ENCODE measurements at places on chromosomes 7 and 10.

- DNase-seq, result no peak
Observed at GRCh38 chr7:56099653-56100052, 6.6 kb downstream of the CHCHD2 start.

DNA sequence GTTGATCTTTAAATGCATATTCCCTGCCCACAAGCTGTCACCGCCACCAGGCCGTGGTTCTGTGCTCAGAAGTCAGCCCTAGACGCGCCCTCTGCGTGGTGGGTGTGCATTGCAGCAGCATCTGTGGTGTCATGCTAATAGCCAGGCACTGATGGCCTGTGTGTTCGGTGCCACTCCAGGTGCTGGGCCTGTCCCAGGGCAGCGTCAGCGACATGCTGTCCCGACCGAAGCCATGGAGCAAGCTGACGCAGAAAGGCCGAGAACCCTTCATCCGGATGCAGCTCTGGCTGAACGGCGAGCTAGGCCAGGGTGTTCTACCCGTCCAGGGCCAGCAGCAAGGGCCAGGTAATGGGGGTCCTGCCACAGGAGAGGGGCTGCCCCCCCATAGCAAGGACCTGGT lies 82.5 kb upstream of the SH2B2 start:
- DNase-seq, result no peak

DNA sequence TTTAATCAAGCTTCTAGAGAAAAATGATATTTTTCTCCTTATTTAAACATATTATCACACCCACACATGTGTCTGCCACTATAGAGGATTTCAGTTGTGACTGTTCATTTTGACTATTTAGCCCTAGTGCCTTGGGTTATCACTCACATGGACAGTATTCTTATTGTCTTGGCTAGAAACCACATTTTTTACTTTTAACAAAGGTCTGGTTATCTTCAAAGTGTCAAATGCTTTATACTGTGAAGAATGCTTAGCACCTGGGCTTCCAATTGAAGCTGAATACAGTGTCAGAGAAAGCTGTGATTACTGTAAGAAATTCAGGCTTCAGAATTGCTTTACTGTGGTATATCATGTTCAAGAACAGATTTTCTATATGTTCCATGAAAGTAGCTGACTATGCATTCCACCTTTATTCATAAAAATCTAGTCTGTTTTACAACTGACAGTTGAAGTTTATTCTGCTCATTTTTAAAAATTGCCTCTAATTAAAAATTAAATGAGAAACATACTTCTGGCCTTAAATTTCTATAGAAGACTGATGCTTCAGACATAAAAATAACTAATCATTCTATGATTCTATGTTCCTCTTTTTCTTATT lies 278.6 kb downstream of the SEMA3D start:
- no peak for DNase-seq

DNA sequence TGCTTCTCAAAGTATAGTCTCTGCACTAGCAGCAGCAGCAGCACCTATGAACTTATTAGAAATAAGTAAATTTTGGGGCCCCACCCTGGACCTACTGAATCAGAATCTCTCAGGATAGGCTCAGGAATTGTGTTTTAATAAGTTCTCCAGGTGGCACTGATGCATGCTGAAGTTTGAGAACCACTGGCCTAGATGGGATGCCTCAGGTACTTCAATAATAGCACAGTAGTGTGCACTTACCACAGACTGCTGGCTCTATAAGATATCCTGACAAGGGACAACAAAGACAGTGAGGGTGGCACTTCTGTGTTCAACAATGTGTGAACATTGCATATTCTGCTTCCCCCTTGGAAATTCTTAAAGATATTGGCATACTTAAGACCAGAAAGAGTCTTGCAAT lies 64.7 kb upstream of the HABP2 start:
- no peak for DNase-seq

DNA sequence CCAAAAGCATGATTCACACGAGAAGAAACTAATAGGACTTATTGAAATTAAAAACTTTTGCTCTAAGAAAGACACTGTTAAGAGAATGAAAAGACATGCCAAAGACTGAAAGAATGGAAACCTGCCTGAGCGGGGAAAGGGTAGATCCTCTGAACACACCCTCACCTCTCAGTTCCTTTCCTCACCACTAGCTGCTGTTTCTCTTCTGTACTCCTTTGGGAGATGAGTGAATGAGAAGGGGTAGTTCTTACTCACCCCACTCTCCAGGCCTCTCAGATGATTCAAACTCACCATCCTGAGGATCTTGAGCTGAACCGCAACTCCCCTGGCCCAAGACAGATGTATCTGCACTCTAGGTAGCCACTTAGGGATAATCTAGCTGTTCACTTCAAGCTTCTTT lies 41.9 kb downstream of the IQUB start:
- no peak for DNase-seq

DNA sequence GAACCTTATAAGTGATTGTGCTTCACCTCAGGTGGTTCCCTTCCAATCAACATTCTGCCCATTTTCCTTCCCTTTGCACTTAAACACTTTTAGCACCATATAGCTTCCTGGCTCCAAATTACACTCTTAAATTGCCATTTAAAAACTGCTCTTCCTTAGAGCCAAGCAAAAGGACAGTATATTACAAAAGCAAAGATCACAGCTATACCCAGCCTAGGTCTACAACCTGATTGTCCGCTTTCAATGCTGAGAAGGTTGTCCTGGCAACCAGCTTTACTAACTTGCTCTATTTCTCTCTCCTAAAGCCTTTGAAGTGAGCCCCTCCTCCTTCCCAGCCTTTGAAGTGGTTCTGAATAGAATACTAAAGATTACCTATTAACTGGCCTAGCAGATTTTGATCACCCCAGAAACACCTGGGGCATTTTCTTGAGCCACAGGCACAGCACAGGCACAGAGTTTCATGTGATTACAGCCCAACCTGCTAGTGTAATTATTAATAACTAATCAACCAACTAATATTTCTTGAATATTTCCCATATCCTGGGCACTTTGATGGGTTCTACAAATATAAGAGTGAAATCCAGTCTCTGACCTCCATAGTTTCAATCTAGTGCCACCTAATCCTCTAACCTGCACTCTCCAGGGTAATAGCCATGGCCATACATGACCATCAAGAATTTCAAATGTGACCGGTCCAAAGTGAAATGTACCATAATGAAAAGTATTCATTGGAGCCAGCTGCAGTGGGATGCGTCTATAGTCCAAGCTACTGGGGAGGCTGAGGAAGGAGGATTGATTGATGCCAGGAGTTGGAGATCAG lies 63.6 kb upstream of the TRIM24 start:
- no peak for DNase-seq

DNA sequence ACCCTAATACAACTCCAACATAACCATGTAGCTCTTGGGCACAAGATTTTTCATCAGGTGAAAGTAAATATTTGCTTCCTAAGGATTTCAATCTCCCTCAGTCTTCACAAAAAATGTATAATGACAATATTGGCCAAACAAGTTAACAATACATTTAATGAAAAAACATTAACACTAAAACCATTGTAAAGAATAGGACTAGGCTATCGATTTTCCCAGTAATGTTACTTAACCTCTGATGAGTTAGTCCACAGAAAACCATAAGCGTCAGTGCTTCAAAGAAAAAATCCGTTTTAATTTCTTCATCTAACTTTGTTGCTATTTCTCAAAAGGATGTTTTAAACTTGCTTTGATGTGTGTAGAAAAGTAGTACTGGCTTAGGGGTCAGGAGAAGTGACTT lies 1.2 kb downstream of the ZNF33B start:
- no peak for DNase-seq

- DNase-seq, result no peak
Observed at GRCh38 chr10:57694956-57695608, 572.6 kb downstream of the IPMK start.

DNA sequence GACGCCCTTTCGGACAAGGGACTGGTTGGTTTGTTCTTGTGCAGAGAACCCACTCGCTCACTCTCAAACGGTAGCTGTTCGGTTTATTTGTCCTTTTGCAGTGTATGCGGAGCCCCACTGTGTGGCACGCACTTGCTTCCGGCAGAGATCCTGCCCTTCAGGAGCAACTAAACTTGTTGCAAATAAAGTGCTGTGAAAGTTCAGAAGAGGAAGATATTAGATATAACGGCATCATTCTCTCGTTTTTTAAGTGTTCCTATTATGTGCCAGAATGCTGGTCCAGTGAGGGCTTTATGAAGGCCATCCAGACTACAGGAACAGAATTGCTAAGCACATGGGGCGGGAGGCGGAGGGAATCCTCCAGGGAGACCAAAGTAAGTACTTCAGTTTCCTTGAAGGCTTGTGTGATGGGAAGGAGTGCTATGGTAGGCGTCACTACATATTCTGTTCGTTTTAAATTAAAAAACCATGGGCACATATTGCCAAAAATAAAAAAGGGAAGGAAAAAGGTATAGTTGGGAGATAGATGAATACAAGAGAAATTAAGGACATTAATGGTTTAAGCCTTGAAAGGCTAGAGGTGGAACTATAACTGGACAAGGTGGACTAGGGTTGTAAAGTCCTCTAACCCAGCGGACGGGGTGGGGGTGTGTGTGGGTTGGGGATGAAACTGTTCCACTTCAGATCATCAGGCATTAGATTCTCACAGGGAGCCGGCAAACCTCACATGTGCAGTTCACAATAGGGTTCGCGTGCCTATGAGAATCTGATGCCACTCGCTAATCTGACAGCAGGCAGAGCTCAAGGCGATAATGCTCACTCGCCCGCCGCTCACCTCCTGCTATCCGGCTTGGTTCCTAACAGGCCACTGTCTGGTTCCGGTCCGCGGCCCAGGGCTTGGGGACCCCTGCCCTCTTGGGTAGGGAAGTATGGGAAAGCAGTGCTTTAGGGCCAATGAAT lies 704 bp upstream of the ERLIN1 start:
- DNase-seq, result peak; percentile 96

GRCh38 chr10:32377458-32378259 lies 30.7 kb upstream of the EPC1 start:
- DNase-seq, result peak; percentile 74

GRCh38 chr10:14243221-14243620 lies 87.5 kb downstream of the FRMD4A start:
- no peak for DNase-seq

GRCh38 chr10:27529010-27529783 lies 25.1 kb downstream of the RAB18 start:
- no peak for DNase-seq

GRCh38 chr10:131085091-131085860 lies 226.2 kb downstream of the TCERG1L start:
- no peak for DNase-seq

DNA sequence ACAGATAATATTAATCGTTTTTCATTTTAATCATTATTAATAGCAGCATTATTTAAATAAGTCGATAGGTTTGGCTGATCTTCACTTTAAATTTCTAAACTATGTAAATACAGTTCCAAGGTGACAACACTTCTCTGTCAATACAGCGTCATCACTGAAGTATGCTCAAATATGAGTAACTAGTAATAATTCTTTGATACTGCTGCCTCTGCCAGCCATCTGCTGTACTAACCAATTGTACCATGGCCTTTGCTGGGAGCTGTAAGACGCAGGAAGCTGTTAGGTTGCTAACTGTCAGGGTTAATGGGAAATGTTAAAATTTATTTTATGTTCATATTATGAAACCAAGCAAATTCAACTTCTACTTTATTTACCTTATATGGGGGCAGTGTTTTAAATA lies 1650.5 kb upstream of the LRRTM3 start:
- no peak for DNase-seq

GRCh38 chr10:47412869-47413268 lies 28.8 kb upstream of the ZNF488 start:
- DNase-seq, result no peak

- no peak for DNase-seq
Observed at GRCh38 chr10:61029411-61029810, 85.4 kb upstream of the RHOBTB1 start.
